IPS DF 6.9 (cell line): ENCODE measurements at places on chromosomes 7 and 10.

GRCh38 chr7:139452958-139453672 is 30.4 kb downstream of the KLRG2 start:
- DNase-seq: no peak

GRCh38 chr10:113111900-113112853 is 162.1 kb downstream of the TCF7L2 start:
- DNase-seq: no peak

DNA sequence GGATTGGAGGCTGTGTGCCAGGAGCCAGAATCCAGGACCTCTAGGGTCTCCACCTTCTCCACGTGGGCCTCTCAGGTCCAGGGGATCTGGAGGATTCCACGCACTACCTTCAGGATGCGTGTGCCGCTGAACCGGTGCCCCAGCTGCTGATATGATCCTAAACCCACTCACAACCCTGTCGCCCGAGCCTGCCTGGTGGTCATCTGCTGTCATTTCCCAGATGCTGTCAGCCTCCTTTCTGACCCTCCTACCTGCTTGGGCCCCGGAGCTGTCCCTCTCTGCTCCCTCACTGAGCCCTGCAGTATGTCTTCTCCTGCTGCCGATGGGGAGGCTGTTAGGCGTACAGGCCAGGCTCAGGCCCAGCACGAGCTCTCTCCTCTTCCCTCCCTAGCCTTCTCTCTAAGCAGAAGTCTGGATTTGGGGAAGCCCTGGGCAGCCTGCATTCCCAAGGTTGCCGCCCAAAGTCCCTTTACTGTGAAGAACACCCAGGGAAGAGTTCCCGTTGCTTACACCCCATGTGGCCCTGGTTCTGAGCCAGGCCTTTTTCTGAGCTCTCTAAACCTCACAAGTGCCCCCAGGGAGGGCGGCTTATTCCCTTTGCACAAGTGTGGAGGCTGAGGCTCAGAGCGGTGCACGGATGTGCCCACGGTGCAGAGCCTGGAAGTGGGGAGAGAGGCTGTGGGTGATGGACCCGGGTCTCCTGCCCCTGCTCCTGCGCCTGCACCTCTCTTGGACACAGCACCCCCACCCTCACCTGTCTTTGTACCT is 30.8 kb upstream of the ZNF488 start:
- DNase-seq: no peak

GRCh38 chr7:23915236-23915635 is 205.2 kb downstream of the STK31 start:
- DNase-seq: no peak
